Activated T-cell treated with anti-CD3 and anti-CD28 coated beads, Interleukin-2, amount 50 U/mL, for 72 hours (primary cell): ENCODE measurements at places on chromosomes 1 and 21. TPM values are rescaled to one million over a fixed set of nuclear protein-coding genes. Genes with fewer than 3 reads are reported as not detected.

The SPATA6 gene
- 3.4 TPM for total RNA-seq

The DENND2C gene
- total RNA-seq = 2.2 TPM

The AQP10 gene
- total RNA-seq = not detected

The TSNAX gene
- total RNA-seq = 39.2 TPM

The ADAM30 gene
- not detected for total RNA-seq

The NID1 gene
- 0.29 TPM for total RNA-seq

The GSTM1 gene
- total RNA-seq = 60.6 TPM

The WNT2B gene
- total RNA-seq = 0.53 TPM

The MRPL39 gene
- 42.8 TPM for total RNA-seq

The HUNK gene
- total RNA-seq = not detected

The S100A14 gene
- total RNA-seq = 0.26 TPM

- no peaks in the 10 kb centered on the region for H3K4me1 ChIP-seq
- H3K4me3 ChIP-seq = no peak overlapping the region
- DNase-seq = no peak
- peaks cover 10% of the 10 kb centered on the region for H3K27me3 ChIP-seq
Observed at GRCh38 chr1:64161357-64161941, 42.0 kb upstream of the UBE2U start.

- no peaks in the 10 kb centered on the region for H3K27me3 ChIP-seq
- no peaks in the 10 kb centered on the region for H3K4me1 ChIP-seq
- no peaks in the 10 kb centered on the region for H3K36me3 ChIP-seq
- no peak overlapping the region for H3K27ac ChIP-seq
- DNase-seq = no peak
- no peak overlapping the region for H3K4me3 ChIP-seq
Observed at GRCh38 chr1:72182859-72183258, 99.5 kb downstream of the NEGR1 start.

GRCh38 chr1:199551967-199552565 lies 475.4 kb upstream of the NR5A2 start:
- H3K27me3 ChIP-seq = peaks cover 5% of the 10 kb centered on the region
- H3K4me3 ChIP-seq = no peak overlapping the region
- DNase-seq = peak; percentile 37
- H3K27ac ChIP-seq = no peak overlapping the region
- H3K4me1 ChIP-seq = no peaks in the 10 kb centered on the region
- no peaks in the 10 kb centered on the region for H3K36me3 ChIP-seq

DNA sequence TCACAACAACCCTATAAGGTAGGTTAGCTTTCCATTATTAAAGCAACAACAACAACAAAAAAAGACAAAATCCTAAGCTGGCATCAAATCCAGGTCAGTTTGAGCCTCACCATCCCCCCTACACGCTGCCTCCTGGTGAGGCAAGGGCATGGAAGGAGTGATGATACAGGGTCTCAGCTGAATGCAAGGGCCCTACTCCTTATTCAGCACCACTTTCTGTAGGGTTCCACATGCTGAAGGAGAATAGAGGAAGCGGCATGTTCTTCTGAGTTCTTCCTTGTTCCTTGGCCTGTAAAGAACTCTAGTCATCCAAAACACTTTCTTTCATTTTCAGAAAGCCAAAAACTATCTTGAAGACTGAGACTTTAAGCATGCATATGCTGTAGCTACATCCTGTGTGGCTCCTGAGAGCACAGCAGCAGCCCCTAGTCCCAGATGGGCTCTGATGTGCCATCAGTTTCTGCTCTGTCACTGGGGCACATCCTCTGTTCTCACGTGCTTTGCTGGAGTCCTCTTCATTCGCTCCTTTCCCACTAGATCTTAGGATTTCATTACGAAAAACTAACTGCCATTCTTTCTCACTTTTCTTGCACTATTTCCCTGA lies 6.2 kb downstream of the ILDR2 start:
- peaks cover 27% of the 10 kb centered on the region for H3K27me3 ChIP-seq
- H3K36me3 ChIP-seq = no peaks in the 10 kb centered on the region
- DNase-seq = no peak
- peaks cover 51% of the 10 kb centered on the region for H3K4me1 ChIP-seq

- H3K4me1 ChIP-seq = no peaks in the 10 kb centered on the region
- DNase-seq = no peak
- no peaks in the 10 kb centered on the region for H3K36me3 ChIP-seq
- H3K27me3 ChIP-seq = no peaks in the 10 kb centered on the region
- H3K27ac ChIP-seq = no peak overlapping the region
- no peak overlapping the region for H3K4me3 ChIP-seq
Observed at GRCh38 chr1:11541236-11541635, 62.3 kb downstream of the DISP3 start.

- H3K27ac ChIP-seq = peak overlapping the region; percentile 49
- no peaks in the 10 kb centered on the region for H3K27me3 ChIP-seq
- no peak for DNase-seq
- H3K4me1 ChIP-seq = peaks cover 72% of the 10 kb centered on the region
- peak overlapping the region; percentile 71 for H3K4me3 ChIP-seq
Observed at GRCh38 chr1:27526569-27527222, 36.7 kb upstream of the WASF2 start.

GRCh38 chr21:39630827-39631226 lies 18.1 kb downstream of the B3GALT5 start:
- H3K27ac ChIP-seq = no peak overlapping the region
- H3K36me3 ChIP-seq = no peaks in the 10 kb centered on the region
- no peaks in the 10 kb centered on the region for H3K4me1 ChIP-seq
- H3K27me3 ChIP-seq = no peaks in the 10 kb centered on the region
- no peak overlapping the region for H3K4me3 ChIP-seq
- no peak for DNase-seq

- DNase-seq = no peak
- H3K36me3 ChIP-seq = peaks cover 22% of the 10 kb centered on the region
- H3K27me3 ChIP-seq = no peaks in the 10 kb centered on the region
- no peak overlapping the region for H3K27ac ChIP-seq
- H3K4me1 ChIP-seq = peaks cover 33% of the 10 kb centered on the region
Observed at GRCh38 chr1:167704715-167705114, 17.1 kb upstream of the MPZL1 start.

GRCh38 chr1:170407581-170407980 lies 124.4 kb upstream of the GORAB start:
- H3K4me3 ChIP-seq = no peak overlapping the region
- H3K27ac ChIP-seq = no peak overlapping the region
- peaks cover 6% of the 10 kb centered on the region for H3K27me3 ChIP-seq
- no peaks in the 10 kb centered on the region for H3K36me3 ChIP-seq

DNA sequence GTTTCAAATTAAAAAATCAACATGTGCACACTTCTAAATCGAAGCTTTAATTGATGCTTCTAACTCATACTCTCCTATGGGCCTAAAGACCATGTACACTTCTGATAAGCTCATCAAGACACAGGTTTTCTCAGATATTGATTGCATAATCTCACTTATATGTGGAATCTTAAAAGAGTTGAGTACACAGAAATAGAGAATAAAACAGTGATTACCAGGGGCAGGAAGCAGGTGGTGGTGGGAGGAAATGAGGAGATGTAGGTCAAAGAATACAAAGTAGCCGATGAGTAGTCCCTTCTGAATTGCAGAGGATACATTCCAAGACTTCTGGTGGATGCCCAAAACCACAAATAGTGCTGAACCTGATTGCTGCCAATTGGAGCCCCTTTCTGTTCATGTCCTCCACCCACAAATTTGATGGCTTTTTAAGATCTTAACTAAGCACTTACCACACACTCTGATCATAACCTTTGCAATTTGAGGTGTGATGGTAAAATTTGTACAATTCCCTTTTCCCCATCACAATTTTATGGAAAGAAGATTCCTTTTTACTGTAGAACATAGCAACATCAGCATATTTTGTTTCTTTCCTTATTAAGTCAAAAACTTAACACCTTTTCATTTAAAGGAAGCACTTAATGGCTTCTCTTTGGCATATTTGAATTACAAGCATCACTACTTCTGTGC lies 3.3 kb upstream of the CD1B start:
- H3K4me1 ChIP-seq = peaks cover 11% of the 10 kb centered on the region
- H3K27me3 ChIP-seq = no peaks in the 10 kb centered on the region
- peaks cover 1% of the 10 kb centered on the region for H3K36me3 ChIP-seq
- DNase-seq = no peak
- no peak overlapping the region for H3K27ac ChIP-seq

- no peak overlapping the region for H3K27ac ChIP-seq
- H3K27me3 ChIP-seq = peaks cover 13% of the 10 kb centered on the region
- peaks cover 20% of the 10 kb centered on the region for H3K4me1 ChIP-seq
- no peak for DNase-seq
- peak overlapping the region; percentile 4 for H3K4me3 ChIP-seq
Observed at GRCh38 chr1:115090540-115090939, 1.2 kb upstream of the TSPAN2 start.

DNA sequence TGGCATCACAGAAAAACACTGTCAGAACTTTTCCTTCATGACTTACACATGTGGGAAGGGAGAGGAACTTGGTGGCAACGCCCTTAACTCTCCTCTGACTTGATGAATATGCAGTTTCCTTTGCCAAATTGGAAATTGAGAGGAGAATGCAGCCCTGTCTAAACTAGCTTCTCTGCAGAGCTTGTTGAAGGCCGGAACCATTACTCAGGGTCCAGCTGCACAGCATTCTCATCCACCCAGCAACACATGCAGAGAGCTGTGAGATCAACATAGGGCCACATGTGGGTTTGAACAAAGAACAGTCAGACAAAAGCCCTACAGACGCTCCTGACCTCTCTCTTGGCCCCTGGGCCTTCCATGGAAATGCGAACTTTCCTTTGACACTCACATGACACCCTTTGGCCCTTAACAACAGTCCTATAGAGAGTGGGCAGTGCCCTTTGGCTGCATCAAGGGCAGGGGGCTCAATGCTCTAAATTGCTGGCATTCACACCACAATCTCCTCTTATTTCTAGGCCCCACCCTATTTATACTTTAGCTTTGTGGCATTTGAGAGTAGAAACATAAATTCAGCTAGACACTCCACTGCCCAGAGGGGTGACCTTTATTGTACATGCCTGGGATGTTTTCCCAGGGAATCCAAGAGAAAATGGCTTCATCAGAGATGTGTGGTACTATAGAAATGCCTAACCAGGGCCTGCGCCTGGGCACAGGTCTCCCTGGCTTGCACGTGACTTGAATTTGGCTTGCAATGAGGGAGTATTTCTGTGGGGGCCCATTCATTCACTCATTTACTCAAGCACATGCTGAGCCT lies 64.4 kb downstream of the CDC7 start:
- H3K4me3 ChIP-seq = no peak overlapping the region
- peaks cover 11% of the 10 kb centered on the region for H3K36me3 ChIP-seq
- H3K27me3 ChIP-seq = no peaks in the 10 kb centered on the region

- H3K4me3 ChIP-seq = peak overlapping the region; percentile 53
- H3K27ac ChIP-seq = peak overlapping the region; percentile 75
- H3K36me3 ChIP-seq = peaks cover 2% of the 10 kb centered on the region
- no peak for DNase-seq
Observed at GRCh38 chr1:109503935-109504334, 5.6 kb downstream of the AMIGO1 start.

DNA sequence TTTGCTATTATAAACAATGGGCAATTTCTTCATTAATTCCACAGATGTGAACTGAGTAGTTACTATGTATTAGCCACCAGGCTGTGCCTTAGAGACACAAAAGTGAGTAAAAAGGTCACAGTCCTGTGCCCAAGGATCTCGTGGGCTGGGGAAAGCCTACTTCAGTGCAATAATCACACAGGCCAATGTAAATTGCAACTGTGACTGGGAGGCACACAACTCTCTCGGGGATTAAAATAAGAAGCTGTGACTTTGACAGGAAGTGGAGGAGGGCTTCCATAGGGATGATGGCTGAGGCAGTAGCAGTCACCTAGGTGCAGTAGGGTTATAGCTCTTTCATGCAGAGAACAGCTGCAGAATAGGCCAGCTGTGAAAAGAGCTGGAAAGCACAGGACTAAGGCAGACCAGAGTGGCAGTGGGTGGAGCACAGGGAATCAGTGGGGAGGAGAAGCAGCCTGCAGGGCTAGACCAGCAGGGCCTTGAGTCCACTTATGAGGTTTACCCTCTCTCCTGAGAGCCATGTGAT lies 121.9 kb downstream of the MAB21L3 start:
- peaks cover 14% of the 10 kb centered on the region for H3K4me1 ChIP-seq
- no peak overlapping the region for H3K4me3 ChIP-seq
- H3K27me3 ChIP-seq = no peaks in the 10 kb centered on the region

DNA sequence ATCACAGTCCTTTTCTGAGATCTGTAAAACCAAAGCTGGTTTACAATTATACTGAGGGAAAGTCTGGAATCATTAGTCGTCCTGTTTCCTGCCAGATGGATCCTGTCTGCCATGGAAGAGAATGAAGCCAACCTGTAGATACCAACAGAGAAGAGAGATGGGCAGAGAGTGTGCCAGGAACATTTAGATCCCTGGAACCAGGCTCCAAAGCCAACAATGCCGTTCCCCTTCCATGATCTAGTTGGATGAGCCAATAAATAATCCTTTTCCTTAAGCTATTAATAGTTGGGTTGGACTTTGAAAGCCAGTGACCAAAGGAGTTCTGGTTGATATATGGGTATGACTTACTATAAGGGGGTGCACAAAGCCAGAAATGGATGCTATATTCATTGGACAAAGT lies 15.0 kb downstream of the CAPN8 start:
- H3K4me3 ChIP-seq = no peak overlapping the region
- no peaks in the 10 kb centered on the region for H3K36me3 ChIP-seq
- no peaks in the 10 kb centered on the region for H3K4me1 ChIP-seq
- H3K27ac ChIP-seq = no peak overlapping the region
- no peak for DNase-seq
- peaks cover 19% of the 10 kb centered on the region for H3K27me3 ChIP-seq

- H3K36me3 ChIP-seq = peaks cover 16% of the 10 kb centered on the region
- no peak overlapping the region for H3K4me3 ChIP-seq
- H3K27ac ChIP-seq = no peak overlapping the region
- DNase-seq = no peak
- no peaks in the 10 kb centered on the region for H3K27me3 ChIP-seq
Observed at GRCh38 chr1:3872546-3872945, 15.3 kb downstream of the DFFB start.

GRCh38 chr1:200372095-200372884 lies 37.5 kb downstream of the ZNF281 start:
- no peak for DNase-seq
- H3K36me3 ChIP-seq = no peaks in the 10 kb centered on the region
- peaks cover 6% of the 10 kb centered on the region for H3K4me1 ChIP-seq
- H3K27ac ChIP-seq = no peak overlapping the region

GRCh38 chr21:29656504-29657239 lies 283.1 kb downstream of the GRIK1 start:
- H3K4me3 ChIP-seq = peak overlapping the region; percentile 61
- H3K4me1 ChIP-seq = peaks cover 32% of the 10 kb centered on the region
- peak overlapping the region; percentile 94 for H3K27ac ChIP-seq
- peak; percentile 19 for DNase-seq
- peaks cover 3% of the 10 kb centered on the region for H3K36me3 ChIP-seq
- no peaks in the 10 kb centered on the region for H3K27me3 ChIP-seq

GRCh38 chr1:25809283-25809926 lies 9.4 kb downstream of the SELENON start:
- no peaks in the 10 kb centered on the region for H3K27me3 ChIP-seq
- no peak overlapping the region for H3K4me3 ChIP-seq
- no peak for DNase-seq
- no peaks in the 10 kb centered on the region for H3K36me3 ChIP-seq
- peaks cover 24% of the 10 kb centered on the region for H3K4me1 ChIP-seq

- H3K27me3 ChIP-seq = no peaks in the 10 kb centered on the region
- H3K4me3 ChIP-seq = no peak overlapping the region
- H3K4me1 ChIP-seq = peaks cover 8% of the 10 kb centered on the region
- H3K36me3 ChIP-seq = peaks cover 17% of the 10 kb centered on the region
- no peak overlapping the region for H3K27ac ChIP-seq
Observed at GRCh38 chr1:243270097-243270864, 14.4 kb downstream of the SDCCAG8 start.
